ENCODE measurements at places on chromosomes 11 and 22. TPM values are rescaled to one million over a fixed set of nuclear protein-coding genes. Genes with fewer than 3 reads are reported as not detected.
A peak's percentile ranks its signal among the peaks of the same experiment; 100 is the strongest.

The RFPL3 gene
- not detected for total RNA-seq

The KCNJ1 gene
- not detected for total RNA-seq

The MMP11 gene
- 18.2 TPM for total RNA-seq

The NLRP14 gene
- not detected for total RNA-seq

The TRIM51 gene
- total RNA-seq = not detected

The BUD13 gene
- total RNA-seq = 12.3 TPM

The PYGM gene
- not detected for total RNA-seq

The SOX10 gene
- total RNA-seq = not detected

The MUC6 gene
- not detected for total RNA-seq

The POU2AF1 gene
- 0.11 TPM for total RNA-seq

The MYOD1 gene
- total RNA-seq = not detected

DNA sequence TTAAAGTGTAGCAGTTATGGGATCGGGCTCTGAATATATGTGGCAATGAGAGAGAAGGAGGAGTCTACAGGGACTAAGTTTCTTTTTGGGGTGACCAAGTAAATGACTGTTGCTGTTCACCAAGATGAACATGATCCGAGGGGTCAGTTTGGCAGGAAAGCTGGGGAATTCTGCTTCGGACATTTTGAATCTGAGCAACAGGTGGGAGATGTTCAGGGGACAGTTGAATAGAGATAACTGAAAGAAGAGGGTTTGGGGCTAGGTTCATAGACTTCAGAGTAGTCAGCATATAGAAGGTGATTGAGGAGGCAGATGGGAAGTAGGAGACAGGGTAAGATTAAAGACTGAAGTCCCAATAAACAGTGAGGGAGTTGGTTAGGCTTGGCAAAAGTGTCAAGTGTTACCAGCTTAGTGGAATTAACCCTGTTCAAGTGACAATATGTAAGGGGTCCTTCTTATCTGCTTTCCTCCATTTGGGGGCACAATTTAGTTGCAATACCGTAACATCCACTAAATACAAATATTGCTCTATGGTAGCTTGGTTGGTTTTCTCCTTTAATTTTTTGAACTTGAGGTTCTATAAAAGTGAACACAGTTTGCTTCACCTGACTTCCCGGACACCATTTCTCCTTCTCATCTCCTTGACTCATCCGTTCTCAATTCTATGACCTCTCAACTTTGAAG is 2.9 kb upstream of the ENTHD1 start:
- DNase-seq = no peak

DNA sequence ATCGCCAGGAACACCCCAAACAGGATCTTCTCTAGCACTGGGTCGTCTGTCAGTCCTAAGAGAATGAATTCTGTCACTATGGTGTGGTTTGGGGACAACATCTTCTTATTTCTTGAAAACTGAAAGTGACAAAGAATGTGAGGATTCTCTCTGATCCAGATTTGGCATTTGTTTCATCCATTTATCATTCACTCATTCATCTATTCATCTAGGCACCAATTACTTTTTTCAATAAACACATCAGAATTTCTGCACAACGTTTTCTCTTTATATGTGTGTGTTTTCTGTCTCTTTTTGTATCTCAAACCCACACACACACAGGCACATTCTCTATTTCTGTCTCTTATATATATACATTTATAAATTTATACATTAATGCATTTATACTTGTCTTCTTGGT is at the start of gene OR5M10:
Gene OR5M10, minus strand, starts transcription at position 101 of the 400 bp plus-strand sequence. Its CDS starts 0 bp downstream, at position 101.
- DNase-seq = no peak

GRCh38 chr22:19352766-19353165 is 61.2 kb upstream of the CLTCL1 start:
- DNase-seq = no peak

GRCh38 chr11:128965485-128965884 is 22.8 kb upstream of the TP53AIP1 start:
- DNase-seq = no peak

- DNase-seq = peak; percentile 87
Measured at GRCh38 chr11:101860696-101861427, 53.9 kb upstream of the CEP126 start.

GRCh38 chr11:65646958-65647701 is 9.2 kb downstream of the SIPA1 start:
- peak; percentile 57 for DNase-seq

DNA sequence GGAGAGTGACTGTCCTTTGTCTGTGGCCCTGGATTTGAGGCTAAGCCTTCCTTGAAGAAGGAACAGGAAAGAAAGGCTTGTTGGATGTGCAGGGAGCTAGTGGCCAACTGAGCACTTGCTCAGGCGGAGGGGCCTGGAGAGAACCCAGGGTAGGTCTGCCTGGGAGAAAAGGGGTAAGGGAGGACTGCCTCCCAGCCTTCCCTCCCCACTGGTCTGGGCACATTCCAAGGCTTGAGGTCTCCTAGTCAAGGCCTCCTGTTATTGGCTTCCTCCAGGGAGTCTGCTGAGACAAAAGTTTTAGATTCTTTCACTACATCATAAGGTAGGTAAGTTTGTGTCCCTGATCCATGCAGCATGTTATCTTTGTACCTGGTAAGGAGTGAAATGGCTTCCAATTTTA is 15.2 kb downstream of the KCNQ1OT1 start:
- no peak for DNase-seq

- DNase-seq = peak; percentile 67
Measured at GRCh38 chr11:12893787-12894672, 115.1 kb upstream of the RASSF10 start.

GRCh38 chr11:116582571-116582970 is 190.2 kb downstream of the BUD13 start:
- no peak for DNase-seq

DNA sequence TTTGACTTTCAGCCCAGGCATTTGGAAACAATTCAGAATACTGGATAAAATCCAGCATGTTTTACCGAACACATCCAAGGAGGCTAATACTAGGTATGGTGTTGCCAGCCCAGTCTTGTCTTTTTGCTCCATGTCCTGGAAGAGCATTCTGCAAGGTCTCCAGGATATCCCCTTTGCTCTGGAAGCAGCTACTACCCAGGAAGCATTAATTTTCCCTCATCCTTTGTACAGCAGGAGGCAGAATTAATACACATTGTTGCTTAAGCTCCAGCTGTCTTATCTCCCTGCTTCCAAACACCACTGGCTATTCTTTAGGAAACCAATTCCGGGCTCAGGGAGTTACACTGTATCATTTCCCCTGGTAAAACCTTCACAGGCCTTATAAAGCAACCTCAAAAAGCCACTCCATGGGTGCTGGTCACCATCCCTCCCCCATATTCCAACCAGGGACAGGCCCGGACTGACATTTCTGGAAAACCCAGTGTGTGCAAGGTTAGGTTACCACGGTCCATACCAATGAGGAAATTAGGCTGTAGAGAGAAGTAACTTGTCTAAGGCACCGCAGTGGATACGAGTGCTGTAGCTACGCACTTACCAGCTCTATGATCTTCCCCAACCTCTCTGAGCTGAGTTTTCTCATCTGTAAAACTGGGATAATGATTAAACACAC is 1.5 kb upstream of the UBASH3B start:
- DNase-seq = no peak

GRCh38 chr22:46842606-46843005 is 80.2 kb downstream of the TBC1D22A start:
- DNase-seq = no peak

GRCh38 chr11:128341280-128342248 is 245.8 kb downstream of the ETS1 start:
- DNase-seq = peak; percentile 25

DNA sequence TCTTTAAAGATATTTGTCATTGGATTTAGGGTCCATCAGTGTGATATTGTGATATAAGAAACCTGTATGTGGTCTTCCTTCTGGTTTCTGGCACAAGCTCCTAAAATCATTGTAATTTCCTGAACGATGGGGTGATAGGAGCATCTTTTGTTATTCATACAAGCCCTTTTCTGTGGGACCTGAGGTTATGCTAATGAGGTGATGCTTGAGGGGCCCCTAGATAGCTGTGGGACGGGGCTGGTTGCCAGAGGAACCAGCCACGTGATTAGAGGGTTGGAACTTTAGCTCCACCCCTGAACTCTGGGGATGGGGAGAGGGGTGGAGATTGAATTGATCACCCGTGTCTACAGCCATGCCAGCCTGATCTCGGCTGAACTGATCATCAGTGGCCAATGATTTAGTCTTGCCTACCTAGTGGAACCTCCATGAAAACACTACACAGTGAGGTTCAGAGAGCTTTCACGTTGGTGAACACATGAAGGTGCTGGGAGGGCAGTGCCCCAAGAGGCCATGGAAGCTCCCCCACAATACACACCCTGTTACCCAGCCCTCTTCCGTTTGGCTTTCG is 62.8 kb downstream of the BCR start:
- DNase-seq = no peak

DNA sequence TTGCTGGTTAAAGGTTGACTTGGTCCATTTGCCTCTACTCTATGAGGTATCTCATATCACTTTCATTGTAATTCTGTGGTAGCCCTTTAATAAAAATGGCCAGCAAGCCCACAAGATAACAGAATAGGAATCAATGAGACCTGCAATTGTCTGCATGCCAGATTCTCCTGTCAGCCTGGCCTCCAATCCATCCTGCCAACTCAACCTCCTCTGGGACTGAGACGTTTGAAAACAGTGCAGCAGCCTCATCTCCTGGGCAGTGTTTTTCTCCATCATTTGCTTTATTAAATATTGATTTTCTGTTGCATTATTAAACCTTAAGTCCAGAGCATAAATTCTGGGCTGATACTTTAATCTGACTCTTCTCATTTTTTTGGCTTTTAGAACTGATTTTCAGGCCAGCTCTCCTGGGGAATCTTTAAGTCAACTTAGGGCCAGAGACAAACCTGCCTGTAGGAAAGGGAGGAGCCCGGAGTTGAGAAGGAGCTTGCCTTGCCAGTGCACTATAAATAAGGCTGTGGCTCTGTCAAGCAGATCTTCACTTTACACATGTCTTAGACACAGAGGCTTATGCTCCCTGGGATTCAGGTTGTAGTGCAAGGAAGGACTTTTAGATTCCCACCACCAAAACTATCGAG is 798.0 kb downstream of the NTM start:
- DNase-seq = no peak

GRCh38 chr22:24926428-24926725 is 20.1 kb downstream of the LHFPL7 start:
- no peak for DNase-seq

DNA sequence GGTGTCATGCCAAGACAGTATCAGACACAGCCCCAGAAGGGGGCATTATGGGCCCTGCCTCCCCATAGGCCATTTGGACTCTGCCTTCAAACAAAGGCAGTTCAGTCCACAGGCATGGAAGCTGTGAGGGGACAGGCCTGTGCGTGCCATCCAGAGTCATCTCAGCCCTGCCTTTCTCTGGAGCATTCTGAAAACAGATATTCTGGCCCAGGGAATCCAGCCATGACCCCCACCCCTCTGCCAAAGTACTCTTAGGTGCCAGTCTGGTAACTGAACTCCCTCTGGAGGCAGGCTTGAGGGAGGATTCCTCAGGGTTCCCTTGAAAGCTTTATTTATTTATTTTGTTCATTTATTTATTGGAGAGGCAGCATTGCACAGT is 14.6 kb downstream of the IL10RA start:
- DNase-seq = no peak

- DNase-seq = no peak
Measured at GRCh38 chr11:94271885-94272372, 32.5 kb upstream of the IZUMO1R start.

- DNase-seq = no peak
Measured at GRCh38 chr11:7219491-7219890, 32.2 kb upstream of the SYT9 start.

- peak; percentile 49 for DNase-seq
Measured at GRCh38 chr11:6233984-6234386, 451 bp downstream of the FHIP1B start.

DNA sequence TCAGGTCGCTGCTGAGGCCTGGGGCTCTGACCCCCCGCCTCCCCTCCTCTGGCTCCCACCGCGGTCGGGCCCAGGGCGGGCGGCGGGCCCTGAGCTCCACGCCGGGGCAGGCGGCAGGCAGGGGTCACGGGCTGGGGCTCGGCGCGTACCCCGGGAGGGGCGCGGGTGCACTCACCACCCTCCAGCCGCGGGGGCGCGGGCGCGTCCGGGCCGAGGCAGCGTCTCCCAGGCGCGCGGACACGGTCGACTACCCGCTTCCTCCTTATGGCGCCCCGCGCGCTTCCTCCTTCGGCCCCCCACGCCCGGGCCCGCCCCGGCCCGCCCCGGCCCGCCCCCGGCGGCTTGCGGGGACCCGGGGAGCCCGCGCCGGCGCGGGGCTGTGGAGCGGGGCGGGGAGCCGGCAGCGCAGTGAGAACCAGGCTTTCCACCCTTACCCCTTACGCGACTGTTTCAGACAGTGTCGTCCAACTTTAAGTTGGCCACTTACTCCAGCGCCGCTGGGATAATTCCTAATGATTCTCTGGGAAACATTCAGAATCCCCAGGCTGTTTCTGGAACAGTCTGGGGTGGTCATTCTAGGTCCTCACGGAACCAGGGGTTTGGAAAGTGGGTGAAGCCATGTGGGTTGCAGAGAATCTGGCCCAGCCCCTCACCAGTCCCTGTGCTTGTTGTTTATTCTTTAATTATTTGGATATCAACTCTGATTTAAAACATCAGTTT is at the start of gene BID:
Gene BID, minus strand, starts transcription at position 264 of the 720 bp plus-strand sequence. CDS start 24,353 bp downstream, outside the sequence.
- peak; percentile 71 for DNase-seq

- no peak for DNase-seq
Measured at GRCh38 chr11:115453693-115454490, 50.3 kb downstream of the CADM1 start.

- DNase-seq = no peak
Measured at GRCh38 chr22:23244690-23245044, 64.4 kb downstream of the BCR start.

DNA sequence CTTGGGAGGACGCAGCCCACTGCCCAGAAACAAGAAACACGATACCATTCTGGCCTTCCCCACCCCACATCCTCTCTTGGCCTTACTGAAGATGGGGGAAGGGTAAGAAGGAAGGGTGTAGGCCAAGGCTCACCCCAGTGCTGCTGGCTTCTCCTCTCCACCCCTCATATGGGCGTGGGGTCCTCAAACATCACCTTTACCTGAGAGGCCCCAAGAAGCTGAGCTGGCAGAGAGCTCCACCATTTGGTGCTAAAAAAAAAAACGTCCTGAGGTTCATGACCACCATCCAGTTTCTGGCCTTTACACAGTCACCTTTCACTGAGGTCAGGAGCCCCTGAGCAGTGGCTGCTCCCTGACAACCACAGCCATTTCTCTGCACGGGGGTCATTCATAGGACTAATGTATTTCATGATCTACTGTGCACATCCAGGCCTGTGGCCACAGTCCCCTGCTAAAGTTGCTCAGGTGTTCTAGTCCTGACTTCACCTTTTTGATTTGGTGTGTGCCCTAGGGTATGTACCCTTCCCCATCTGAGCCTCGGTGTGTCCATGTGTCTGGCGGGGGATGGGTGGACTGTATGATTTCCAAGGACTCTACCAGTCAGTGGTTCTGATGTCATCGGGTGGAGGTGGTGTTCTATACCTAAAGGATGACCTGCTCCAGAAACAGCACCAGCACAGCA is 15.1 kb downstream of the RHOG start:
- DNase-seq = no peak

DNA sequence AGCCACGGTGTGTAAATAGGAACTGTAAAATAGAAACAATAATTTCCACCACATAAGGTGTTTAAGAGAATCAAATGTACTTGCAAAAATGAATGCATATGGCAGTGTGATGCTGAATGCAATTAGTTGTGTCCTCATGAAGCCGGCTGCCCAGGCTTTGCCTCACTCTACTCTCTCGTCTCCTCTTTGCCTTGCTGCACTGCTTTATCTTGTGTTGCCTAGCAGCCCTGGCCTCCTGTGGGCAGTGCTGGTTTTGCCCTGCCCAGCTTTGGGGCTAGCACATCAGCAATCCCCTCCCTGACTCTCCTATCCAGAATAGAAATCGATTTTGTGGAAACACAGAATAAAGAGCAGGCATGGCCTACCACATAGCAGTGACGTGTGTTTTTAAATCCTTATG is 30.0 kb downstream of the LRRC32 start:
- DNase-seq = no peak

All from GM23248 (cell line).